ENCODE measurements at places on chromosomes 11 and 22.
A peak's percentile ranks its signal among the peaks of the same experiment; 100 is the strongest.

DNA sequence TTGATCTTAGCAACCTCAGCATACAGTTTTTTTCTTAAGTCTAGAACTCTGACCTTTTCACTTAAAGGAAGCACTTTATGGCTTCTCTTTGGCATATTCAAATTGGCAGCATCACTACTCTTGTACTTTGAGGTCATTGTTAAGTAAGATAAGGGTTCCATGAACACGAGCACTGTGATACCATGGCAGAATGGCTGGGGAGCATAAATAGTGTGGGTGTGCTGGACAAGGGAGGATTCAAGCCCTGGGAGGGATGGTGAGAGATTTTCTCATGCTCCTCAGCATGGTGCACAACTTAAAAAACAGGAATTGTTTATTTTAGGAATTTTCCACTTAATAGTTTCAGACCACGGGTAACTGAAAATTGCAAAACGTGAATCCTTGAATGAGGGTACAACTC, 111.4 kb downstream of the ATXN10 start:
- DNase-seq, result no peak

GRCh38 chr11:90434858-90435257, 212.0 kb upstream of the CHORDC1 start:
- DNase-seq, result no peak

DNA sequence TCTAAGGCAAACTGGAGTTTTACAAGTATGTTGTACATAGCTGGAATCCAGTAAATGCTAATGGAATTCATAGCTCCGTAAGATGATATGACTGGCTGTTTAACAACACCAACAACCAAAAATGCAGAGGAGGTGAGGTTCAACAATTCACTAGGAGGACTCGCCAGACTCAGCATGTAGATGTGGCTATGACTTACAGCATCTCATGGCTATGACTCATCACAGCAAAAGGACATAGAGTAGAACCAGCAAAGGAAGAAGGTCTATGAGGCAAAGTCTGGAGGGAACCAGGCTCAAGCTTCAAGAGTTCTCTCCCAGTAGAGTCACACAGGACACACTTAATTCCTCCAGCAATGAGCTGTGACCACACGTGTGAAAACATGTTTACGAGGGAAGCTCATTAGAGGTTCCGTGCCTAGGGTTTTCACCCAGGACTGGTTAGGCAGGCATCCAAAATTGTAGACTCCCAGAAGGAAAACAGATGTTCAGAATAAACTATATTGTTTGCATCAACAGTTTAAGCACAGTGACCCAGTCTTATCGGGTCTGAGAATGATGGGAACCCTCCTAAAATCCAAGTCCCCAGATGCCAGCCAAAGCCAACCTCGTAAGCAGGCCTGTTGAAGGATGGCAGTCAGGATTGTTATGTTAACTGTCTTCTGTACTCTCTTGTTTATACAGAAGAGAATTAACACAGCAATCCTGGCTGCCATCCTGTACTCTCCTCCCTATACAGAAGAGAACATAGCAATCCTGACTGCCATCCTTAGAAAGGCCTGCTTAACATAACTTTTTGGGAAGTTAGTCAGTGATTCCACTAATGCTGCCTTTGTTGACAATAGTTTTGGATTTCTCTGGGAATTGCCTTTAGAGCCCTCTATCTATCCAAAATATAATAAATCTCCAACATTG, 116.6 kb downstream of the LARGE1 start:
- no peak for DNase-seq

DNA sequence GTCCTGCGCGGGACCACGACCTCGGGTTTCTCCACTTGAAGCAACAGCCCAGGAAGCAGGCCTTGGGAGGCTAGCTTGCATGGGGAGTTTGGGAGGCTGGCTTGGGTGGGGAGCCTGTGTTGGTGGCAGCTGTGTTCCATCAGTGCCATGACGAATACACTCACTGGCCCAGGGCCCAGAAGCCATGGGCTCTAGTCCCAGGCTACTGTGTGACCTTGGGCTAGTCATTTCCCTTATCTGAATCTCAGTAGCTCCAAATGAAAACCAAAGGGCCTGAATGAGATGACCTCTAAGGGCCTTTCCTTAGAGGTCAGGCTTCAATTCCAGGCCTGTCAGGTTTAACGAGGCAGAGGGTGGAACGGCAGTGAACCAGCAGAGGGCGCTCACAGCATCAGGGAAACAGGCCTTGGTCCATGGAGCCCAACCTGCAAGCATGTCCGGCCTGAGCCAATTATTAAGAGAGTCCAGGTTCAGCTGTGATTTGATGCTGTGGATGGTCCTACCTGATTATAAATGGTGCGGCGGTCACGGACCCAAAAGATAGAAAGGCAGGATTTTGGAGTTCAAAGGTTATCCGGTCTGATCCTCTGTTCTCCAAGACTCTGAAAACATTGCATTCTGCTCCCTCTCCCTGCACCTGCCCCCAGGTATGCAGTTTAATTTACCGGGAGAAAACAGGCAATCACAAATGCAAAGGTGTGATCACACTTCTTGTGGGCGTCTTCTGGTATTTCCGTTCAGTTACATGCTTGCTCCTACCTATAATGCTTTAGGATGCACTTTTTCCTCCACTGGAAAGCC, 15.9 kb downstream of the PTPN5 start:
- DNase-seq, result peak; percentile 56

- DNase-seq, result no peak
Observed at GRCh38 chr11:27524155-27524554, 17.6 kb upstream of the LIN7C start.

GRCh38 chr11:11821899-11822298, 19.9 kb upstream of the USP47 start:
- DNase-seq, result no peak

GRCh38 chr11:61018059-61018458, 46.6 kb downstream of the CD6 start:
- DNase-seq, result no peak

DNA sequence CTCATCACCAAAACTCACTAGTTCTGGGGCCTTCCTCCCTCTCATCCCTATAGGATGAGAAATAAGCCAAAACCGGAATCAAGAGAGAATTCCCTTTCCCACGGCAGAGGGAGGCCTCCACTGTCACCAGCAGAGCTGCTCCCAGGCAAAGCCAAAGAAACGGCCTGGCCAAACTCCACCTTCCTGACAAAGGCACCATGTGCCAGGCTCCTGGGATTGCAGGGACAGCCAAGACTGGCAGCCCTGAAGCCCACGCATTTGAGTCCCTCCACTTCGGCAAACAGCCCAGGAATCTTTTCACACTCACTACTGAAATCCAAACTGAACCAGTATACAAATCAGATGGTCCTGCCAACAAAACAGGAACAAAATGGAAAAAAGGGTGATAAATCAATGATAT, 6.1 kb downstream of the SMCO4 start:
- no peak for DNase-seq

DNA sequence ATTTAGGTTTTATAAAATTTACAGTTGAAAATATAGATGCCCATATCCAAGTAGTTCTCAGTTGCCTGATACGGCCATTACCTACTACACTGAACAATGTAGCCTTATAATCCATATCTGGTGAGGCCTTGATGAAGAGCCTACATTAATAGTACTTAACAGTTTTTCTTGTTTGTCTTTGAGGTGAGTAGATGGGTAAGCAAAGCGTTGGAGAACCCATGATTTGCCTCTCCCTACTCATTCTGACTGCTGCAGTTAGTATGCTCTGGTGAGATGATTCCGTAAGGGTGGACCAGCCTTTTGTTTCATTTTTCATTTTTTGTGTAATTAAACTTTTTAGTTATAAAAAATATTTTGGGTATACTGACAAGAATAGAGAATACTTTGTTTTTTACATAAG, 11.4 kb downstream of the PAAF1 start:
- DNase-seq, result no peak

DNA sequence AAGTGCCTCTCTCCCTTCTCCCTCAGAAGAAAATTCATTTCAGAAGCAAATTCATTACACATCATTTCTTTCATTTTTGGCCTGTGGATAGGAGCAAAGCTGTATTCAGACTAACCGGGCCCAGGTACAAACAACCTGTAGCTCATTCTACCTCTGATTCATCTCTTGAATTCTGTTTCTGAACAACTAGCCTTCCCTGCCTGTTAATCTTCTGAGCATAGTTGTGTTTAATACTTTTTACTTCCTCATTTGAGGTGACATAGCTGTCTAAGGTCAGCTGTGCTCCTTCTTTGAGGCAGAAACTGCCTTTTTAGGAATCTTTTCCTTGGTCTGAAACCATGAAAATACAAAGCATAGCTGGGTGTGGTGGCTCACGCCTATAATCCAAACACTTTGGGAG, 12.6 kb upstream of the IL18BP start:
- DNase-seq, result no peak

- DNase-seq, result no peak
Observed at GRCh38 chr22:27720860-27721259, 80.7 kb downstream of the MN1 start.

DNA sequence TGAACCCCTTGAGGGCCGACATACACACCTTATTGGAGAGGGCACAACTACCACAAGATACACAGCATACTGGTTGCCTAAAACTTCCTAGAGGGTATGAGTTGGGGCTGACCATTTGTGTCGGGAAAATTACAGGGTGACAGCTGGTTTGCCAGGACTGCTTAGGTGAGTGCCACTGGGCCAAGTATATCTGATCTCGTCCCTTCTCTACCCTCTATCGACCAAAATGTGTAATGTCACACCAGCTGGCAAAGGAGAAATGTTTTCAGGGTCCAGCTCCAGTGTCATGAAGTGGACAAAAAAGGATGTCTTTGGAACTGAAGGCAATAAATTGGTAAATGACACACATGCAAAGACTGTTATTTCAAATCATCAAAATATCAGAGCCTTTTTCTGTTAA, 126.1 kb downstream of the PGR start:
- no peak for DNase-seq

DNA sequence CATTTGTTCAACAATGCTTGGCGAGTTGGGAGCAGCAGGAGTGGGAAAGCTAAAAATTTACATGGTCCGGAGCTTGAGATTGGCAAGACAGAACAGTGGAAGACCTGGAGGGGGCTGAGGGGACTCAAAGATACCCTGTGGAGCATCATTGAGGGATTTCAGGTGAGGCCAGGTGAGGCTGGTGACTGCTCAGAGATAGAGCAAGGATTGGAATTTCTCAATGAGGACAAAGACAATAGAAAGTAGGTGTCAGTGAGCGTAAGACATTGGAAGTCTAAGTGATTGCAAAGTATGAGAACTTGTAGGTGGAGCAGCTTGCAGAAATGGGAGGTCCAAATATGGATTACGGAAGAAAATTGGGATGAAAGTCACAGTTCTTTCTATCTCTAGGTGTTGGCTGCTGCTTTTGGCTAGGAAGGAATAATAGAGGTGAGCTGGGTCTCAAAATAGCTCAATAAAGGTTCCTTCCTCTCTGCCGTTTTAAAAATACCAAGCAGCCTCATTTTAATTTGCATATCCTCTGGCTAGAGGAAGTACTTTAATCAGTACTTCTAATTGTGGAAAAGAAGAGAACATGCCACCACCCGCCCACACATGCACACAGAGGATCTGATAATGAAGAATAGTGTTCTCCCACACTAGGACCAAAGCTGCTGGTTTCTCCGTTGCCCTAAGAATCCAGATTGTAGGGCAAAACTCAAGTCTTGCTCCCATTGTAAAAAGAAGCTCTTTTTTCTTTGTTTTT, 41.8 kb upstream of the SORL1-AS1 start:
- peak; percentile 42 for DNase-seq

DNA sequence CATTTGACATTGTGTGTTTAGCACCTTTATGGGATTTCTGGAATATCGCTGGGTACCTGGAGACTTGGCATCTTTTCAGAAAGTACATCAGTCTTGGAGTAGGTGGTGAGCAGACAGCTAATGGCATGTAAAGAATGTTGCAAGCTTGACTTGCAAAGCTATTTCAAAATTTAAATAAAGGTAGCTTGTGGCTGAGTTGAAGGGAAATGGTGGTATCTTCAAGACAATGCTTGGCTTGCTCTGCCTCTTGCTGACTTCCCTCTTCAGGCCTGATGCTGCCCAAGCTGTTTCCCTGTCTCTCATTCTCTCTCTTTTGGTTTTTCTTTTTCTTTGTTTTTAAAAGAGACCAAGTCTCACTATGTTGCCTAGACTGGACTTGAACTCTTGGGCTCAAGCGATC, 13.2 kb downstream of the ZNRF3 start:
- peak; percentile 39 for DNase-seq

DNA sequence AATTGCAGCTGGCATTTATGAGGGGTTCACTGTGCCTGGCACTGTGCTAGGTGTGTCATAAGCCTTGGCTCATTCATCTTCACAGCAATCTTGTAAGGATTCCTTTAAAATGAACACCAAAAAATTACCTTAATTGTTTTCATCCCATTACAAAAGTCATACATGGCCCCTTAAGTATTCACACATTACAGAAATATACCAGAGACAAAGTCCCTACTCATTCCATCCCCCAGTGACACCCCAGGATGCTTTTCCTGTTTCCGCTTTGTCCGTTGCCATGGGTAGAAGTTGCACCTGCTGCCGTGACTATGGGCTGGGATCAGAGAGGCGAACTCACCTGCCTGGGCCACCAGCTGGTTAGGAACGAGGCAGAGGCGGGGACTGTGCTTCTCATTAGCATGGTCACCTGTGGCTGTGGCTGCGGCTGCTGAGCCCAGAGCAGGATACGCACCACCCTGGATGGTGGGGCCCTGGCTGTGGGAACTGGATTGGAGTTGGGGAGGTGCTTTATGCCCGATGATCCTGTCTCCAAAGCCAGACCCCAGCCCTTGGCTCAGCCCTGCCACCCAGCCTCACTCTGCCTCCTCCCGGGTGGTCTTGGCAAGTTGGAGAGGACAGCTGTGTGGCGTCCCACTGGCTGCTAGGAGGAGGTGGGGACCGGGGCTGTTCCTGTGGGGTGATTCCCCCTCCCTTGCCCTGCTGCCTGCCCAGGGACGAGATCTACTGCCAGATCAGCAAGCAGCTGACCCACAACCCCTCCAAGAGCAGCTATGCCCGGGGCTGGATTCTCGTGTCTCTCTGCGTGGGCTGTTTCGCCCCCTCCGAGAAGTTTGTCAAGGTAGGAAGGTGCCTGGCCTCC, 60.8 kb downstream of the MYO7A start:
- no peak for DNase-seq

DNA sequence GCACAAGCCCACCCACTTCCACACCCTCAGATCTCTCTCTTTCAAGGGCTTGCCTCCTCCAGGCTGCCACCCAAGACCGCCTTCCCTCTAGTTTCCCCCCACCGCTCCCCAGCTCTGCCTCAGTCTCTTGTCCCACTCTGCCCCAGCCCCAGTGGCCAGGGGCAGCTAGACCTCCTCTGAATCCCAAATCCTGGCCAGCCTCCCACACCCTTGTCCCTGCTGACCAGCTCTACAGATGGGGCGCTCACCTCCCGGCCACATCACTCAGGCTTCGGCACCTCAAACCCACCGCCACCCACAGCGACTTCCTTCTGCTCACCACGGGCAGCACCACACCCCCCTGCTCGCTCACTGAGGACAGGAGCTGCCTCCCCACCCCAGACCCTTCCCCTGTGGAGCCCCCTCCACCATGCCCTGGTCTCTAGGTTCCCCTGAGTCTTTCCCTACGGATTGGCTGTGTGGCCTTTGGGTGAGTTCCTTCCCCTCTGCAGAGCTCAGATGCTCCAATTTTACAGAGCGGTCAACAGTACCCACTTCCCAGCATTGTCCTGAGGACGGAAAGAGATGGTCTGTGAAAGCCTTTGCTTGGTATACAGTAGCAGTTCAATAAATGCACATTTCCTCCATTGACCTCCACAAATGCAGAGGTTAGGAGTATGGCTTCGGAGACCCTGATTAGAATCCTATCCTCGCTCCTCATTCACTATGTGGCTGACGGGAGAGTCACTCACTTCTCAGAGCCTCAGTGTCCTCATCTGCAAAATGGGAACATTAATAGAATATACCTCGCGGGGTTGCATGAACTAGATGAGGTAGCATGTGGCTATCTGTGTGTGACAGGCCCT, 11.5 kb upstream of the SPI1 start:
- DNase-seq, result peak; percentile 66

GRCh38 chr11:103659206-103659618, 377.2 kb upstream of the DDI1 start:
- DNase-seq, result no peak
